ENCODE measurements at places on chromosomes 5 and 9.

GRCh38 chr5:16654647-16655334, 38.0 kb upstream of the RETREG1 start:
- DNase-seq: no peak

DNA sequence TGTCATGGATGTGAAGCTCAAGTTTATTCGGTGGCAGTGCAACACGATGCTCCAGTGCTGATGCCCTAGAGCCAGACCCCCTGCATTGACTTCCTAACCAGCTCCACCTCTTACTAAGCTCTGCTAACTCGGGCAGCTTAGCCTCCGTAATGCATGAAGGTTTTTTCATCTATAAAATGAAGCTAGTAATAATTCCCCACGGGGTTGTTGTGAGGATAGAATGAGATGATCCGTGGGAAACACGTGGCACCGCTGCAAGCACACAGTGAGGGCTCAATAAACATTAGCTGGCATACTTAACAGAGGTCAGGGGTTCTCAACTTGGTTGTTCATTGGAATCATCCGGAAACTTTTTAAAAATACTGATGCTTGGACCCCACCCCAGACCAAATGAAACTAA, 6.8 kb downstream of the ENC1 start:
- no peak for DNase-seq

DNA sequence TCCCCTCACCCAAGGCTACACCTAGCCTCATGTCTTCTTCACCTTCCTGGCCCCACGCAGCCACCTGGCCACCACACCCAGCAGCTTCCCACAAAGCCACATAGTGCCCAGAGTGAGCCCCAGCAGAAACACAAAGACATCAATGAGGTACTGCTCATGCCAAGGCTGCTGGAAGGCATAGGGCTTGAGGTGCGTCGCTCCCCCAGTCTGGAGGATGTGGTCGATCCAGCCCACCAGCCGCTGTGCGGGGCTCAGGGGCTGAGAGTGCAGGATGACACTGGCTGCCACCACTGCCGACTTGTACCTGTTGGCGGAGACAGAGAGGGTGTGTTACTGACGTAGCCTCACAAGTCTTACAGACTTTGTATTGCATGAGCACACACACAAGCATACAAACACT, 15.8 kb upstream of the CAPSL start:
- DNase-seq: no peak

GRCh38 chr9:104772714-104773510, 9.0 kb downstream of the NIPSNAP3B start:
- no peak for DNase-seq

DNA sequence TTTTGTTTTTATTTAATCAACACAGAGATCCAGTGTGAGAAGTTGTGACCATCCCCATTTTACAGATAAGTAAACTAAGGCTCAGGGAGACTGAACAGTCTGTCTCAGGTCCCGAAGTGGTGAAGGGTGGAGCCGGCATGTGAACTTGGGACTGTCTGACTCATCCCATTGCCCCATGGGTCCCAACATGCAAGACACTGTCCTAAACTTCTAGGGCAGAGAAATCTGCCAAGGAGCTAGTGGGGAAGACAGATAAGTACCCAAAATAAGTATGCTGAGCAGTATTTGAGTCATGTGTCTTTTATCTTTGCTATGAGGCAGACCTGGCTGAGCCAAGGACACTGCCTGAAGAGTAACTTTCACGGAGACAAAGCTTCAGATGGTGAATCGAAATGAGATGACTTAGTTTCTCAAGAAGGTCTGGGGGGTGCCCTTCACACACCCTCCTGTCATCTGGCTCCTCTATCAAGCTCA, 64.3 kb upstream of the SLC25A51 start:
- DNase-seq: no peak

- DNase-seq: no peak
Observed at GRCh38 chr9:114276908-114277821, 45.7 kb upstream of the ORM1 start.

- no peak for DNase-seq
Observed at GRCh38 chr9:113650207-113651131, 186.9 kb downstream of the RGS3 start.

GRCh38 chr5:126490167-126490940, 67.1 kb downstream of the GRAMD2B start:
- DNase-seq: no peak

DNA sequence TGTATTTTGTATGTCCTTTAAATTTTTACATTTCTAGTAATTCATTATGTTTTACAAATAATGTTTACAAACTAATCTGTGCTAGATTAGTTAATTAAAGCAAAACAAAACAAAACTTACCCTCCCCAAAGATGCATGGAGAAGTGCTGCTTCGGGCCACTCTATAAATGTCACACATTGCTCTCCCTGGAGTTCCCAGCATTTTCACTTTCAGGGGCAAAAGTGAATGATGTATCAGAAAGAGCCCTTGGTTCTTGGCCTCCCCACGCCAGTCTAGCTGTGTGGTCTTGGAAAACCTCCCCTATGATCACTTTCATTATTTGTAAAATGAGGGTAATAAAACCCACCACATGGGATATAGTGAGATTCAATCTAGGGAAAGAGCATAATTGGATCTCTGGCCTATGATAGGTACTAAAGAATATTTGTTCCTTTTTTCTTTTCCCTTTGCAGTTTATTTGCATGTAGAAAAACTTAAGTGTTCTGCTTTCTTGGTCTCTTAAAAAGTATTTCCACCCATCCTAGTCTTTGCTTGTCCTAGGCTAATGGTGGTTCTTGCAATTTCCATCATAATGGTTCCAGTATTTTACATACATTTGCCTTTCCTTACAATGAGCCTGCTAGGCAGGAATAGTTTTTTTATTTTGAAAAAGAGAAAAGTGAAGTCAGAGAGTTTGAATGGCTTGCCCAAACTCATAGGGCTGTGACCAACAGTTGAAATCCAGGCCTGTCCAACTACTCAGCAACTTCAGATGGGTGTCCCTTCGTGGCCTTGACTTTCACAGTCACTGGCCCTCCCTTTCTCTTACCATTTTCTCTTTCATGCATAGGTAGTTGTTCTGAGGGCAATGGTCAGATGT, 184.5 kb upstream of the KLF4 start:
- no peak for DNase-seq

DNA sequence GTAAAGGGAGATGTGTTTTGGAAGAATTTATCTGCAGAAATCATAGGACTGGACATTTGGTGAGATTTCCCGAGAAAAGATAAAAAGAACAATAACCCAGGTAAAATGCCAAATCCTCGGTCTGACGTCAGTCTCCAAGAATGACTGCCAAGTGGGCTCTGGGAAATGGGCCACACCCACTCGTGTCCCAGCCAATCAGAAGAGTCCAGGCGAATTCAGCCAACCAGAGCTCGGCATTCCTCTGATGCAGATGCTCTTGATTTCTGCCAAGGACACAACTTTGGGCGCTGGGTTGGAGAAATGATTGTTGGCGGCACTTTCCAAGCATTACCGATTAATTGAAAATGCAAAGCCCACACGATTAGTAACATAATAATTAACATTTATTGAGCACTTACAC, 73.3 kb downstream of the FGF18 start:
- no peak for DNase-seq

DNA sequence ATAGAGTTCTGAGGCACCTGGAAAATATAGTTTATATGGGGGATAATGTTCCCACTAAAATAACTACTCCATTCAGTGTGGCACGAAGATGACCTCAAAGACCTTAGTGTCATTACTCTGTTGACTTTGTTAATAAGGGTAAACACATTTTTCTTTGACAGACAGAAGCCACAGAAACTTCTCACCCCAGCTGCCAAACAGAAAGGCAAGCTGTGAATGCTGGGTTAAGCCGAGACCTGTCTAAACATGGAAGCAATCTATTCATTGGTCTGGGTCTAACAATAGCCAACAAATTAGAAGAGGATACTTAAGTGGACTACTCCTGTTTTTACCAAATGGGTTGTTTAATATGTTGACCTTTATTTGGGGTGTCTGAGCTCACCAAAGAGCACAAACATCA, 171.4 kb downstream of the TLE1 start:
- DNase-seq: peak; percentile 82

DNA sequence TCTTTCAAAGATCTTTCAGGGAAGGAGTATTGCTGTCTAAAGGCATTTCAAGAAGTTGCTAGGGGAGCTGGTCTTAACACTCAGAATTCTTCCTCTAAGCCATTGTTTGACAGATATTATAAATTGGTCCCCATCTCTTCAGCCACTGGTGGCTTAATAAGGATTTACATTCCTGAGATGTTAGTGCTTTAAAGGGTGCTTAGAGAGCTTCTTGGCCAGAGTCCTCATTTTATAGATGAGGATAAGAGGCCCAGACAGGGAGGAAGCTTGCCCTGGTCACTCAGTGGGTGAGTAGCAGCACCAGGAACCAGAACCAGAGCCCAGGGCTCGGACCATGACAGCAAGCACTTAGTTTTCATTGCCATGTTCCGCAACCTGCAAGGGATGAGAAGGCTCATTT, 53.2 kb downstream of the GALNT10 start:
- no peak for DNase-seq

DNA sequence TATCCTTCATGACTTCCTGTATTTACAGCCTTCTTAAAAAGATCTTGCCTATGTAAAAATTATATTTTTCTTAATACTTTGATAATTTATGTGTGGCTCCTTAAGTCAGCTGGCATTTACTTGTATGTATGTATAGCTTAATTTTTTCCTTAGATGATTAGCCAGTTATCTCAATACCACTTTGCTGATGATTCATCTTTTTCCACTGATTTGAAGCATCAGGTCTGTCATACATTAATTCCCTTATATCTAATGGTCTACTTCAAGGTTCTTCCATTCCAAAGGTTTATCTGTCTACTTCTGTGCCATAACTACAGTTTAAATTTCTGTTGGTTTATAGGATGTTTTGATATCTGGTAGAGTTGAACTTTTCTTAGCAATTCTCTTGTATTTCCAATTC, 44.9 kb upstream of the MTMR12 start:
- DNase-seq: no peak

GRCh38 chr5:35202319-35203111, 27.8 kb downstream of the PRLR start:
- DNase-seq: no peak

DNA sequence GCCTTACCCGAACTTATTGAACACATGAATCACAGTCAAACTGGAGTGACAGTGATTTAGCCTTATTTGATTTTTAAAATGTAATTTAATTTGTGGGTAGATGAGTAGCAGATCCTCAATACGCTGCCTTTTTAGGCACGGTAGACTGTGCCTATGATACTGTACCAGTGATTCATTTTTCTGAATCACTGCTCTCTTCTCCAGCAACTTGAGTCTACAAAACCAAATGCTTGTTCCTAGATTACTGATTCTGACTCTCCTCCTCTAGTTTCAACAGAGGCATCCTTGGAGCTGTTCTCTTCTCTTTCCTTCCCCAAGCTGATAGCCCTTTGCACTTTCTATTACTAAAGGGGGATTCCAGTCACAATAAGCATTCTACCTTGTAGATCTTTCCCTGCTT, 94.3 kb upstream of the IL7R start:
- DNase-seq: no peak

GRCh38 chr9:129514497-129514867, 106.4 kb downstream of the C9orf50 start:
- DNase-seq: no peak

DNA sequence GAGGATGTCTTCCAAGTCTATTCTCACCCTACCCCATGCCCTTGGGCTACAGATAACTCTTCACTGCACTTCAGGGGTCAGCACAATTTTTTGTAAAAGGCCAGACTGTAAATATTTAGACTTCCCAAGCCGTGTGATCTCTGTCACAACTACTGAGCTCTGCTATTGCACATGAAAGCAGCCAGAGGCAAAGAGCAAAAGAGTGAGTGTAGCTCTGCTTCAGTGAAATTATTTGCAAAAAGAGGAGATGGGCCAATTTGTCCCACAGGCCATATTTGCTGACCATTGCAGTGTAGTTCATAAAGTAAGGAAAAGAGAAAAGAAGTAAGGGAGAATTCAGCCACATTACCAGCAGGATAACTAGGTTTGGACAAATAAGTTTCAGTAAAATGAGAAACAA, 7.0 kb upstream of the MOCS2 start:
- no peak for DNase-seq

- DNase-seq: peak; percentile 84
Observed at GRCh38 chr9:90805006-90805996, 3.7 kb downstream of the SYK start.

DNA sequence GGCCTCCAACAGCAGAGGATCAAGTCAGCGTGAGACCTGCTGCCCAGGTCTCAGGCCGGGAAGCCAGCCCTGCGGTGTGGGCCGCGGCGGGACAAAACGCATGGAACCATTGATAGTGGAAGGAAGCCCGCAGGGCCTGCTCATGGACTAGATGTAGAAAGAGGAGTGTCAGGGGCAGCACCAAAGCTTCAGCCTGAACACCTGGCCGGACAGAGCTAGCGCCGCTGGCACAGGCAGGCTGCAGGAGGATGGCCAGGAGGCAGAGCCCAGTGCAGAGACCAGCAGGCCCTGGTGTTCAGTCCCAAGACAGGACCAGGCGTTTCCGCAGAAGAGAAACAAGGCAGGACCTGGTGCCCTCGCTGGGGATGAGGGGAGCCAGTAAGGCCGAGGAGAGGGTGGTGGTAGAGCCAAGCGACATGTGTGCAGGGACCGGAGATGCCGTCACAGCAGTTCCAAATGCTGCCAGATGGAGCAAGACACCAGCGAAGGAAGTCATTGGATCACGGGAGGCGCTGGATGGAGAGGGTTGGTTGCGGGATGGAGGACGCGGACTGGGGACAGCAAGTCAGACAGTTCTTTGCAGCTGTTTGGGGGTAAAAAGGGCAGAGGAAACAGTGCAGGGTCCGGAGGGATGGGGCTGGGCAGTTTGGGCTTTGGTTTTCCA, 42.1 kb upstream of the OLFM1 start:
- DNase-seq: no peak

DNA sequence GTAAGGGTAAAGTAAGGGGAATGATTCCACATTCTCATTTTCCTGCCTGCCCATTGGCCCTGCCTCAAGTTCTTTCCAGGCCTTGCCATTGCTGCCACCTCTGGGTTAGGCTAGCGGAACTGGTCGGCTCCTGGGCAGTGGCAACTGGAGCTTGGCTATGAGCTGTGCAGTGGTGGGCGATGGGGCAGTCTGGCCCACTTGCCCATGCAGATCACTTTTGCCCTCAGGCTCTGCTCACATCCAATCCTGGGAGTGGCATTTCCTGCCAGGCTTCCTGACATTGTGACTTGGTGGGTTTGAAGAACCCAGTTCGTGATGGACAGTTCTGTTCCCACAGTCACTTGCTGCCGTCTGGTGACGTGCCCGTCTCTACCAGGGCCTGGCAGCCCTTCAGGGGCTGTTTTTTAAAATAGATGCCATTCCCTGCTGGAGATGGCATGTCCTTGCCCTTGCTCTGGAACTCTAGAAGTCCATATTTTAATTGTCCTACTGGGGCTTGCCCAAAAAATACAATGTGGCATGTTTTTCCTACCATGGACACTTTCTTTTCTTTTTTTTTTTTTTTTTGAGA, 86.1 kb downstream of the FGF18 start:
- DNase-seq: no peak

DNA sequence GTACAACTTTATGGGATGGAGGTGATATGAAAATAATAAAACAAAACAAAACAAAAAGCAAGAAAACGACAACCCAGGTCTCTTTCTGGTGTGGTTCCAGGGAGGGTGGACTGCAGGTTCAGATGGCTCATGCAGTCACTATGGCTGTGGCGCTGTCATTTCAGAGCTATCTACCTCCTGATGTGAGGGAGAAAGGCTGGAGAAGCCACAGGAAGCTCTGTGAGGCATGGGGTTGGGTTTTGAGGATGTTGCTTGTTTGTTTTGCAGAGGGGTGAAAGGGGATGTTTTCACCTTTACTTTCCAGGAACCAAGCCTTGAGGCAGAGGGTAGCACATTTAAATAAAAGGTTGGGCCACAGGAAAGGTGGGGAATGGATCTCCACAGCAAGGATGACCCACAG, 18.7 kb downstream of the NIPAL4 start:
- no peak for DNase-seq

- DNase-seq: no peak
Observed at GRCh38 chr9:134623258-134624066, 18.1 kb upstream of the COL5A1 start.

All from NCI-H1105 (cell line).